CD4-positive, alpha-beta memory T cell (primary cell): ENCODE measurements at places on chromosomes 7 and 10.

DNA sequence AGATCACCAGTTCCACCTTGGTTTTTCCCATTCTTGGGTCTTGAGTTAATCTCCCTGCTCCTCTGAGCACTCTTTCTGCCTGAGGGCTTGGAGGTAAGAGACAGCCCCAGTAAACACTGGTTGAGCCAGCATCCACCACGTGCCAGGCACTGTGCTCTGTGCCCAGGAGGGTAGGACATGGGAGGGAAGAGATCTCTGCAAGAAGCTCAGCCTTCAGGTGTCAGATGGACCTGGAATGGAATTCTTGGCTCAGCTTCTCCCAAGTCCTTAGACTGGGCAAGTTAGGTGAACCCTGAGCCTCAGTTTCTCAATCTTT, 2.5 kb downstream of the ZYX start:
- no peak for DNase-seq

- DNase-seq: no peak
These were observed 3.0 kb upstream of the WASL start for GRCh38 chr7:123751821-123752220.

DNA sequence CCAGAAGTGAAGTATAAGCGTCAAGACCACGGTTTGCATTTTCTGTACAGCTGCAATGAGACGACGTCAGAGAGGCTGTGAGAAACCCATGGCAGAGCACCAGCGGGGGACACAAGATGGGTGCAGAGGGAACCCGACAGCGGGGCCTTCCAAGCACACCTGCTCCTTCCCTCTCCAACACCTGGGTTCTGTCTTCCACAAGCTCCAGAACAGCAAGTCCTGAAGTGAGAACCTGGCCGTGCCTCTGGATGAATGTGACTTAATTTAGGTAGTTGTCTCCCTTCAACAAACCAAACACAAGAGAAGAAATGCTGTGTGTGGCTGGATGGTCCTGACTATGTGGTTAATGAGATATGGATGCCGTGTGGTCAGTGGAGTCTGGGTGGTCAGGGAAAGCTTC, 76.1 kb downstream of the ADAM12 start:
- no peak for DNase-seq

- no peak for DNase-seq
These were observed 26.8 kb upstream of the BTBD16 start for GRCh38 chr10:122244001-122244975.

DNA sequence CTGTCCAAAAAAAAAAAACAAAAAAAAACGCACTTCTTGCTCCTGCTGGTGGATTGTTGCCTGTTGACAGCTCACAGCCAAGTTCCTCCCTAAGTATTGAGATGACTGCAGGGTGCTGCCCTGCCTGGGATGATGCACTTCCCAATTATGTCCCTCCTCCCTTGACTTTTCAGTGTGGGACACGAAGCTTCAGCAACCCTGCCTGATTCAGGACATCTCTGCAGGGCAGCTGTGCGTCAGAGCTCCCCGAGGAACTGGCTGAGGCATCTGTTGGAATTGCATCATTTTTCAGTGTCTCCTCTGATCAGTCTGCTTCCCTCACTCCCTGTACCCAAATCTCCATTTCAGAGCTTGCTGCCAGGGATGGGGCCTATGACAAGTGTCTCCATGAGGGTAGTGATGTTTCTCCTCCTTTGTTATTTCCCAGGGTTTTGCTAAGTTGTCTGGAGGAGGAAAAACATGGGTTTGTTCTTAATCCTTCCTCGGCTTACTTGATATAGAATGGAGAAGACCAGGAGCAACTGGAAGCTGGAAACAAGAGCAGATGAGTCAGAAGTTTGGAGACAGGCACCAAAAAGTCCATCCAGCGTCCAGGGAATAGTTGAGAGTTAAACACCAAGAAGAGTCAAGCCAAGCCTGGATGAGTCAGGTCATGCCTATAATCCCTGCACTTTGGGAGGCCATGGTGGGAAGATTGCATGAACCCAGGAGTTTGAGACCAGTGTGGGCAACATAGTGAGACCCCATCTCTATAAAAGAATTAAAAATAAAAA, 355.1 kb downstream of the GALNT17 start:
- no peak for DNase-seq

- no peak for DNase-seq
These were observed 162.8 kb downstream of the NRF1 start for GRCh38 chr7:129774359-129774758.

- DNase-seq: no peak
These were observed 429.9 kb downstream of the SORCS3 start for GRCh38 chr10:105070952-105071351.

- no peak for DNase-seq
These were observed 5.7 kb upstream of the ZCCHC24 start for GRCh38 chr10:79451046-79451699.

DNA sequence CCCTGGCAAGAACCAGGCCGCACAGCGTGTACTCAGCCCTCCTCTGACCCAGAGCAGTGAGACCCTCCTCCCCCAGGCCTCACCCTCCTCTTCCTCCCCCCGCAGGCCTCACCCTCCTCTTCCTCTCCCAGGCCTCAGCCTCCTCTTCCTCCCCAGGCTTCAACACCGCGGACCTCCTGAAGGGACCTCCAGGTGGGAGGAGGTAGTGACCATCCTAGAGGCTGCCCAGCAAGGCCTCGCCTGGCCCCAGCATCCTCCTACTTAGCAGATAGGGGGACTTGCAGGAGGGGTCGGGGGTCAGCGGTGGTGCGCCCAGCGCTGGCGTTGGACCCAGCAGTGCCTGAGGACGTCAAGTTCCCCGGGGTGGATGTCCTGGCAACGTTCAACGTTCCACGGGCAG, 270.8 kb downstream of the ELFN1 start:
- DNase-seq: no peak

DNA sequence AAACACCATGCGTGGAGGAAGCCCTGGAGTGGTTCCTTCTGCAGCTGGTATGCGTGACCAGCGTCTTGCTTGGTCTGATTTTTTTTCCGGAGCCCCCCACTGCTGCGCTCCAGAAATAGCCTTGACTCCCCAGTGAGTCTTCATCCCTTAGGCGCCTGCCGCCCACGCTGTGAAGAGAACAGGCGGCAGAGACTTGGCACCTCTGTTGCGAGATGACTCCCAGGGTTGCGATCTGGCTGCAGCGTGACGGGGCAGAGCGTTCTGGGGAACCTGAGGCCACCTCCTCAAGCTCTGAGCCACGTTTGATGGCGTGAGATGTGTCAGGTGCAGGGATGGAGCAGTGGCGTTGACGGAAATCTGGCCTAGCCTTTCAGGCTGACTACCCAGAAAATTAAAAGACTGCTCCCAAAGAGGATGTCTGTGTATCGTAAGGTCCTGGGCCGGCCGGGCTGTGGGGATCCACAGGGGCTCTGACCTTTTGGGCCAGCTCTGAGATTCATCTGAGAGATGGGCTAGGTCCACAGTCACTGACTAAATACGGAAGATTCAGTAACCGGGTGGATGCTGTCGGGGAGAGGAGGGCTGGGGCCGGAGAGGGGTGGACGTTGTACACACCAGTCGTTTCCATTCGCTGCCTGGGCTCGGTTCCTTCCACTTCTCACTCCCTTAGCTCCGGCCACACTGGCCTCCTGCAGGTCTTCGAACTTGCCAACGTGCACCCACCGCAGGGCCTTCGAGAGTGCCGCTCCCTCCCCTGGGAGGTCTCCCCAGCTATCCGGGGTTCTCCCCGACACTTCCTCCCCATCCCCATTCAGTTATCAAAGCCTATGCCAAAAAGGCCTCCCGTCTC, 33.8 kb downstream of the PFKFB3 start:
- no peak for DNase-seq

DNA sequence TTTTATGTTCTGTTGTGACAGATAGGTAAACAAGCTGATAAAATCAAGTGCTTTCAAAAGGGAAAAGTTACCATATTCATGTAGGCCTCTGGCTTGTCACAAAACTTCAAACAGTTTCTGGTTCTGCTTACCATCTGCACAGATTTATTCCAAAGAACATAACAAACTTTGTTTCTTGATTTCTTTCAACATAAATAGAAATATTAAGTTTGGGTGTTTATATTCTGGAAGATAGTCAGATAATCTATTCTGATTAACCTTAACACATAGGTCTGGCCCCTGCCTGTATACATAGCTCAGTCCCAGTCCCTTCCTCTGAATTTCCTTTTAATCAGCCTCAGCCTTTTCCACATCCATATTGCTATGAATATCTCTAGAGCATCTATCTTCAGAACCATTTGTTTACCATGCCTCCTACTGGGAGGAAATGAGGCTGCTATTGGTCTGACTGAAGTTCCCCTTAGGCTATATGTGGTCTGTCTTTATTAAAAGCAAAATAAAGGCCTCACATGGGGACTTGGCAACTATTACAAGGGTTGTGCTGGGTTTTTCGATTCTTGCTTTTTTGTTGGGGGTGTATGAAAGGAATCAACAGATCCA, 319.0 kb downstream of the HPSE2 start:
- DNase-seq: no peak

DNA sequence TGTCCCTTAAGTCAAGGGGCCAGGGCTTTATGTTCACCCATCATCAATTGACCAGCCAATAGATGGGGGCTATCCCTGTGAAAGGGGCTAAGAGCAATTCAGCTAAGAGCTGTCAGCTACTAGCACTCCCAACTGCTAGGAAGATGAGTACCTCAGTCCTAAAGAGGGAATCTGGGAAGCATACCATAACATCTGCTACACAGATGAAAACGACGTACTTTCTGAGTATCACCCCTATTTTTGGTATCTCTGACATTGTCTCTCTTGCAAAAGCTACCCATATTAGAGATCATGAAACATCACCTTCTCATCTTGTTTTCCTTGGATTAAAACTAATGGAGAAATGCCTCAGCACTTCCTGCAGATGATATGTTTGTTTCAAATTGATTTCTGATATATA, 7.5 kb upstream of the SMNDC1 start:
- DNase-seq: no peak

- peak; percentile 45 for DNase-seq
These were observed 631 bp downstream of the OTUD1 start for GRCh38 chr10:23439452-23439960.

GRCh38 chr10:130427216-130427722, 291.1 kb downstream of the GLRX3 start:
- DNase-seq: no peak

DNA sequence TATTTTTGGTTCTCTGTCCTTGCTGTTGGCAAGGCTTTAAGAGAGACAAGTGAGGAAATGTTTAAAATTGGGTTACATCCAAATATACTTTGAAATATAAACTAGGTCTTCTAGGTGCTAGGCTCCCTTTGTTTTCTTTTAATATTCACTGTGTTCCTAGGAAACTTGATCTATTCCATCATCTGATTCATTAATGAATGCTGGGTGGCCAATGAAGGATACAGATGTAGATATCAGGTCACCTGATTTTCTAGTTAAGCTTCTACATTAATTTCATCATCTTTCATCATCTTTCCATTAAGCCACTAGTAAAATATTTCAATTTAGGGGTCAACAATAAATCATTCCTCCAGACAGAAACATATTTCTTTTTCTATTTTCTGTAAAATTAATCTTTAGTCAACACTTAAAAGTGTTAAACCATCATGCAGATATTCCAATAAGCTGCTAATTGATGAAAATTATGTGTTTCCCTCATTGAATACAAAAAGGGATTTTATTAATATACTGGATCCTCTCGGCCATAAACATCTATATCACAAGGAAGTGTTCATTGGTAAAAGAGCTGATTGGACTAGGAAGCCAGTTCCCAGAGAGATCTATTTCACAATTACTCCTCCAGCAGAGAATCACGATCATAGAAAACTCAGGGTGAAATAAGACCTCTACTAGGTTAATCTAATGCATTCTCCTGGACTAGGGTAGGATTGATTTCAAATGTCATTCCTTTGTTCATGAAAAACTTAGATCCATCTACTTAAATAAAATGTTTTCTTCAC, 14.7 kb downstream of the HGF start:
- no peak for DNase-seq

DNA sequence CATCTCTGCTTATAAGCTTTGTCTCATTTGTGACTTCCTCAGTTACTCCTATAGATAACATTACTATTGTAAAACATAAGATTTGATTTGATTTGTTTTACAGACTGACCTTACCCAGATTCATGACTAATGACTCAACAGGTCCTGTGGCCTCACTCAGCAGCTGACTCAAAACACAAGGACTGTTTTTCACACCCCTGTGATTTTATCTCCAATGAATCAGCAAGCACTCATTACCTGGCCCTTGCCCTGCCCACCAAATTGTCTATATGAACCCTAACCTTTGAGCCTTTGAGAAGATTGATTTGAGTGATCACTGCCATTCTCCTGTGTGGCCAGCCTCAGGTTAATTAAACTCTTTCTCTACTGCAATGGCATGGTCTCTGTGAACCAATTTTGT, 1064.6 kb upstream of the LRRTM3 start:
- no peak for DNase-seq

DNA sequence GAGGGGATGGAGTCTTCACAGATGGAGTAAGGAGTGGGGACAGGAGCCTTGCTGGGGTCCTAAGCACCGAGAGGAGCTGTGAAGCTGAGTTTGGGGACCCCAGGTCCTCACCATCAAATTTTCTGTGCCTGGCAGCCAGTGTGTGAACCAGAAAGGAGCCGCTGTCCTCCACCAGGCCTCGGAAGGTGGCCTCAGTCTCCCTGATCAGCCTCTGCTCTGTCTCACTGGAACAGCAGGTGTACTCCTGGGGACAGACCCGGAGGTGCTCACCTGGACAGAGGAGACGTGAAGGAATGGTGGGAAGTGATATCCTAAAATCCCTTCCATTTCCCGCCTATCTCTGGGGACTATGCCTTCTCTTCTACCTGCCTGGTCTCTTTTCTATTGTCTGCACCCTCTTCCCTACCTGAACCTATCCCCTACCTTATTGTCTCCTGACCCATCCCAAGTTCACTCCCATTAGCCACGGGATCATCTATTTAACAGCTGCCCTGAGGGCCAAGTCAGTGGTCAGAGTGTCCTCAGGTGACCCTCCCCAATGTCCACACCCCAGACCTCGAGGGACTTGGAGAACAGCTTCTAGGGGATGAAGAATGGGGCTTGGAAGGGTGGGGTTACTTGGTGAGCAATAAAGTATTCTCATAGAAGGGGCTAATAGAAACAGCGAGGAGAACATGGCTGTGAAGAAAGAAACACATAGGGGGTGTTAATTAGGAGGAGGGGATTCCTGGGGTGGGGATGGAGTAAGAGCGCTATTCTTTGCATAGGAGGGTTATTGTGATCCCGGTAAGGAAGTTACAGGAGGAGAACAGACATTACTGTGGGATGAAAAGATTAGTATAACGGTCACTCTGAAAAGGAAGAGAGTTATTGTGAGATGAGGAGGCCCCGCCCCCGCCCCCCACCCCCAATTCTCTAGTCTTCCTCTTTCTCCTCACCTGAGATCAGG, 811 bp downstream of the GPC2 start:
- DNase-seq: no peak

DNA sequence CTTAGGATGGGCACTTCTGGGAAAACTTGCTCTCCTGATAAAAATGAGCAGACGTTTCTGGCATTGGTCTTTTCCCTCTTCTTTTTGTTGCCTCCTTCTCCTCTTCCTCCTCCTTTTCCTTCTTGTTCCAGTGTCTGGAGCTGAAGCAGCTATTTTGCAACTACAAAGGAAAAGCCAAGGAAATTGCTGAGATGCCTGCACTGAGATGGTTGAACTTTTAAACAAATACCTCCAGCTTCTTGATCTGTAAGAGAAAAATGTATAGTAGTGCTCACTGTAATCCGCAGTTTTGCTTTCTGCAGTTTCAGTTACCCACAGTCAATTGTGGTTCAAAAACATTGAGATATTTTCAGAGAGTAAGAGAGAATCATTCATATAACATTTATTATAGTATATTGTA, 7.5 kb upstream of the SND1 start:
- no peak for DNase-seq
